ENCODE measurements at places on chromosomes 5 and 9.

DNA sequence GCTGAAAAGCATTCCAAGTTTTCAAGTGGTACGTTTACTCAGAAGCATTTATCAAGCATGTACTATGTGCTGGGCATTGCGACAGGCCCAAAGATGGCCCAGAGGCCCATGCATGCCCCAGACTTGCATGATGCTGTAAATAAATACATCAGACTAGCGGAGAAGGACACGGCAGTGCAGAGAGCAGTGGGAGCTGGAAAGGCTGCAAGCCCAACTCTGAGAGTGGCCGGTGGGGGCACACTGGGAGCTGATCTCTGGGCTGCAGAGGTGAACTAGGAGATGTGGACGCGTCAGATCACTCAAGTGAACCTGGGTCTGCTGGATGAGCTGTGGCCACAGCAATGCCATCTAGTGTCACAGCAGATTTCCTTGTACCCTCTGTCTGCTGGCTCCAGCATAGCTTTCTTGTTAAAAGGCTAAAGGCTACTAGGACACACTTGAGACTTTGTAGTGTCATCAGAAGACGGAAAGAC is 246.9 kb downstream of the FANCC start:
- no peak overlapping the region for H3K4me3 ChIP-seq
- no peaks in the 10 kb centered on the region for H3K4me1 ChIP-seq
- H3K27me3 ChIP-seq, result no peaks in the 10 kb centered on the region

DNA sequence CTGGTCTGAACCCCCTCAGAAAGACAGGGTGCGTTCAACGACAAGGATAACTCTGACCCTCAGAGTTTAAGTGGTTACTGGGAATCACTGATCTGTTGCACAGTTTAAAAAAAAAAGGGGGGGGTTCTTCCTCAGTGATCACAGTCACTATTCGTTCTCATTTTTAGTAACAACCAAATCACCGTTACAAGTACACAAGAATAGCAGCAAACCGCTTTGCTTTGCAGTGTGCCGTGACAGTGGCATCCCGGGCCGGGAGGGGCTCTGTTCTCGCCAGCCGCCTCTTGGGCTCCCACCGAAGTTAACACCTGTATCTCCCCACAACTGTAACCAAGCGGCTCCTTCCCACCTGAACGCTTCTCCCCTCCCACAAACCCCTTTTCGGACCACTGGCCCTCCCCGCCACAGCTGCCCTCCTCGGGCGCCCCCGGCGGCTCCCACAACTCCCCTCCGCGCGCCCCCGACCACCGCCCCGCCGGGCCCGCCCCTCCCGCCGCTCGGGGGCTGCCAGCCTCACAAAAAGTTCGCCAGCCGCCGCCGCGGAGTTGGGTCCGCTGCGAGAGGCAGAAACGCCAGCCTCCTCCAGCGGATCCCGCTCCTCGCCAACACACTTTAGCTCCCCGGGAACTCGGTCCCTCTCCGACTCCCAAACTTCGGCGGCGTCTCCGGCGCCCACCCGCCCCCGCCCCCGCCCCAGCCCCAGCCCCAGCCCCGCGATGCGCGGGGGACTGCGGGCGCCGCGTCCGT is 1.2 kb downstream of the SSBP2 start:
- DNase-seq, result peak; percentile 51
- peak overlapping the region; percentile 83 for H3K4me3 ChIP-seq
- H3K27ac ChIP-seq, result peak overlapping the region; percentile 98

- H3K36me3 ChIP-seq, result no peaks in the 10 kb centered on the region
- H3K4me1 ChIP-seq, result no peaks in the 10 kb centered on the region
- DNase-seq, result no peak
- H3K27ac ChIP-seq, result no peak overlapping the region
- H3K4me3 ChIP-seq, result no peak overlapping the region
- no peaks in the 10 kb centered on the region for H3K27me3 ChIP-seq
Observed at GRCh38 chr5:112124788-112125187, 294.3 kb downstream of the EPB41L4A start.

DNA sequence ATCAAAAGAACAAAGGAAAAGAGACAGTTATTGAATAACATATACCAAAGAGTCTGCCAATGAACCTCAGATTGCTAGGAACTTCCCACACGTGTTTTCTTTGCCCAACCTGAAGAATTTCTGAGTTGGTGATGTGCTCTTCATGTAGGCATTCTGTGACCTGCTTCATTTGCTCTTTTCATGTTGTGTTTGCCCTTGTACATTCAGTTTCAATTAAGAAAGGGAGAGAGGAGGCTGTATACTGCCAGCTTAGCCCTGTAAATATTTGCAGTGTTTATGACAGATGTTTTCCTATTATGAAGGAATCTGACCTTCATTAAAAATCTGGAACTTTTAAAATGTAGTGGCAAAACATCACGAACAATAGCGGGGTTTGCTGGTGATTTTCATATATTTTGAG is 168.5 kb downstream of the GAS1 start:
- H3K36me3 ChIP-seq, result no peaks in the 10 kb centered on the region
- no peak overlapping the region for H3K27ac ChIP-seq
- no peaks in the 10 kb centered on the region for H3K27me3 ChIP-seq
- DNase-seq, result no peak
- no peak overlapping the region for H3K4me3 ChIP-seq

DNA sequence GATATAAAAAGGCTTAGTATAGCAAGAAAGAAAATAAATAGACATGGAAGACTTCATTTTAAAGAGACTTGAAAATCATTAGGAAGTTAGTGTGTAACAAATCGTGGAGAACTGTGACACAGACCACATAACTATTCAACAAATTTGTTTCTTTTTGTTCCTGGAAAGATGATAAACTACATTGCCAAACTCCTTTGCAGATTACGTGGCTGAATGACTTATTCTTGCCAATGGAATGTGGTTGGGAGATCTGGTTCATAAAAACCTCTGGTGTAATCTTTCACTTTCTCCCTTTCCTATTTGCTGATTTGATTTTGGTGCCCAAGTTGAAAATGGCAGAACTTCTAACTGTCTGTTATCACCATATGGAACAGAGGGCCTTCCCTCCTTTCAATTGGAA is 328.9 kb upstream of the MEF2C start:
- no peaks in the 10 kb centered on the region for H3K27me3 ChIP-seq
- H3K27ac ChIP-seq, result no peak overlapping the region
- no peaks in the 10 kb centered on the region for H3K36me3 ChIP-seq
- no peak for DNase-seq
- H3K4me1 ChIP-seq, result peaks cover 9% of the 10 kb centered on the region

- no peaks in the 10 kb centered on the region for H3K4me1 ChIP-seq
- no peak for DNase-seq
- no peaks in the 10 kb centered on the region for H3K27me3 ChIP-seq
- H3K27ac ChIP-seq, result no peak overlapping the region
Observed at GRCh38 chr5:118233606-118234005, 754.7 kb downstream of the DTWD2 start.

DNA sequence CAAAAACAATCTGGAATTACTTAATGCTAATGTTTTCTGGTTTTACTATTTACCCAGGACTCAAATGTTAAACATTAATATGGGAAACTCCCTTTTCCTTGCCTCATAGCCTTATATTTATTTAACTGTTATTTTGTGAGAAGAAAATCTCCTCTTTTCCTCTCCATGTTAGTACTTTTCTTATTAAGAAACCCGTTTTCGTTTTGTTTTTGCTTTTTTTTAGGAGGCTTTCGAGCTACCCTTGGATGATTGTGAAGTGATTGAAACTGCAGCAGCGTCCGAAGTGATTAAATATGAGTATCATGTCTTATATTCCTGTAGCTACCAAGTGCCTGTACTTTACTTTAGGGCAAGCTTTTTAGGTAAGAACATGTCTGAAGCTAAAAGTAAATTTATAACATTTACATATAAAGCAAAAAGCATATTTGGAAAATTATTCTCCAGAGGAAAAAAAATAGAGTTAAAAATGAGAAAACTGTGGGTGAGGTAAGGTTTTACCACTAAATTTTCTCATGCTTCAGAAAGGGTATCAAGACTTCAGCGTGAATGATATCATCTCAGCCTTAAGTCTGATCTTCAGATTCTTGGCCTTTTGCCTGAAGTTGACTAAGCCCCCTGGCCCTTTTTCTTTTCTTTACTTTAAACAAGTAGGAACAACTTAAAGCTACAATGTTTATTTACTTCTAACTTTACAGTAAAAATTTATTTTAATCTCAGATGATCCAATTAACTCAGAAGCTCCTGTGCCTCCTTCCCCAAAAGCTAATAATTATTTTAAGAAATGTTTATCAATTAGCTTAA is 113.8 kb downstream of the RPS23 start:
- DNase-seq, result no peak
- H3K36me3 ChIP-seq, result no peaks in the 10 kb centered on the region
- H3K4me3 ChIP-seq, result no peak overlapping the region
- peaks cover 6% of the 10 kb centered on the region for H3K4me1 ChIP-seq

Data from testis (tissue), 5 donors.